Activated naive CD4-positive, alpha-beta T cell treated with Interleukin-2 at 50 U/mL for 16 hours (primary cell): ENCODE measurements at places on chromosomes 6 and 20.
A peak's percentile ranks its signal among the peaks of the same experiment; 100 is the strongest.

- DNase-seq: no peak
Observed at GRCh38 chr20:40676491-40677269, 12.4 kb downstream of the MAFB start.

GRCh38 chr6:21348504-21349195 is 244.9 kb upstream of the SOX4 start:
- no peak for DNase-seq

GRCh38 chr6:54614499-54615195 is 231.9 kb upstream of the FAM83B start:
- DNase-seq: no peak

DNA sequence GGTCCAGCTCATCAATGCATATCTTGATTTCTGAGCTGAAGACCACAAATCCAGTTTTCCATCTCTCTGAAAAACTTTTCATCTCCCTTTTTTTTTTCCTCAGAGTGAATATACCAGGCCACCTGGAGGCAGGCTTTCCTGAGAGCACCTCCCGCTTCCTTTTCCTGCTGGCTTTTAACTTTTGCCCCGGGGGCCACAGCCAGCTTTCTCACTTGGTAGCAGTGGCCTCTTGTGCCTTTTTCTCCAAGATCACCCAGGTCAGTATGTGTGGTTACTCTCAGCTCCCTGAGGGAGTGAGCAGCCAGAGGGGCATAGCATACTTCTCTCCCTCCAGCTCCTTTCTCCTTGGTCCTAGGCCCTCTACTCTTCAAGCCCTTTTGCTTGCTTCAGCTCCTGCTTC is at the start of gene BTN1A1:
BTN1A1 (plus strand) TSS at position 202 of the 400 bp plus-strand sequence. CDS start 984 bp downstream, outside the sequence.
- no peak for DNase-seq

DNA sequence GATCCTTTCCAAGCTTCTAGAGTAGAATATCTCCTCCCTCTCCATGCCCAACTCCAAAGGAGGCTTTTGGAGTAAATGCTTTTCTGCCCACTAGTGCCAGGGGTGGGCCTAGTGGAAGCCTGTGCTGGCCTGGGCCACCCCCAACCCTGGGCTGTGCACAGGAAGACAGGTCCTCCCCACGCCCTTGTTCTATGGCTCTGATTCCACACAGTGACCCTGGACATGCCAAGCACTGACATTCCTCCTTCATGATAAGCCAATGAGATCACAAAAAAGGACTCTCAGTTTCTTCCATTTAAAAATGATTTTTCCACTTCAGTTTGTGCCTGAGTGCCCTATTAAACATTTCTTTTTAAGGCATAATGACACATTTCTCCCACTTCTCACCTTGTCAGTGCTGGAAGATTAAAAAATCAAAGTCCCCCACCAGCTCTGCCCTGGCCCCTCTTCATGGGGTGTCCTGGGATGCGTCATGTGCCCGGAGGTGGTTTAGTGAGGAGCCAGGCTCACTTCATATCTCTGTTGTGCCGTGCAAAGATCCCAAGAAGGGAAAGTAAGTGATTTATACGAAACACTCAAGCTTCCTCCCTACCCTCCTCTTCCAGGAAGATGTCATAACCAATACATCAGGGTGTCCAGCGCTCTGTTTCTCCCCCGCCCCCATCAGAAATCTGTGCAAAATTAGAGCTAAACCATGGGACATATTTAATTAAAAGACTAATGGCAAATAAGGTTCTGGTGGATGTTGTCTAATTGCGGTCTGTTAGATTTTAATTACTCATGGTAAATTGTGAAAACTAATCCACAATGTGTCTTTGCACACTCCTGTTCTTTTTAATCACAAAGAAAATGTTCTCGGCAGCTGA is 255.0 kb downstream of the NRN1 start:
- no peak for DNase-seq

- no peak for DNase-seq
Observed at GRCh38 chr20:13222319-13222716, 1.2 kb downstream of the ISM1 start.

DNA sequence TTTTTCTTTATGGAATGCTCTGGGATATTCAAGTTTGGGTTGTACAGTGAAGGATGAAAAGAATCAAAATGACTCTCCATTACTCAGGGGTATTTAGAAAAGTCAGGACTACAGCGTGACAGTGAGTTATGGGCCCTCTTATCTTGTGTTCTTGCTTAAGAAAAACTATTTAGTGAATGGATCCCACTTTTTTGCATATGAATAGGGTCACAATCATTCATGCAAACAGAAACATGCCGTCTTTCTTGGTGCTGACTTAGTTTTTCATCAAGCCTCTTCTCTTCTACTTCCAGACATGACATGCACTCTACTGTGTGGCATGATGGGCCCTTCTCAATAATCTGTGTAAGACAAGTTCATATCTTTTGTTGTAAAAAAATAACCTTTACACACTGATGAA is 488.4 kb upstream of the MMS22L start:
- DNase-seq: no peak

DNA sequence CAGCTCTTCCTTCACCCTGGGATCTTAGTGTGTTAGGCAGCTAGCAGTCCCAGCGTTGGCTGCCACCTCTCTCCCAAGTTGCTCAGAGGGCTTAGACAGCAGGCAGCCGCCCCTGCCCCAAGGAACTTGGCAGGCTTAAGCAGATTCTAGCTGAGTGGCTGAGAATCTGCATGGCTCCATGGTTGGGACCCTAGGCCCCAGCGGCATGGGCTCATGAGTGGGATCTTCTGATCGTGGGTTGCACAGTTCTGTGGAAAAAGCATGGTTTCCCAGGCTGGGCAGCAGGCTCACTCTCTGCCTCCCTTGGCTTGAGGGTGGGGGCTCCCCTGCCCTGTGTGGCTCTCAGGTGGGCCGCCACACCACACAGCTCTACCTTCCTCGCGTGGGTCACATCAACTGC is 1624.9 kb downstream of the GRIK2 start:
- DNase-seq: no peak

DNA sequence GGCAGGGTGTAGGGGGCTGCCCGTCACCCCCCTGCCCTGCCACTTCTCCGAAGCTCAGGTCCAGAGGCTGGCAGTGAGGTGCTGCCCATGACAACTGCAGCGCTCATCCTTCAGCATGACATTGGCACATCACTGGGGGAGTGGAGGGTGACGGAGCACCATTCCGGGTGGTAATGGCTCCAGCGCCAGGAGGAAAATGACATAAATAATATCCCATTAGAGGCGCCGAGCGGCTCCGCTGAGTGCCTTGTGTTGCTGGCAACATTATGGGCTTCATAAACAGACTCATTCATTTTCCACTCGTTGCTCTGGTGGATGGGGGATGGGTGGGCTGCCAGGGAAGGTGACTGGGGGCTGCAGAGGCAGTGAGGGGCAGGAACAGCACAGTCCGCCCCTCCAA is 56.9 kb upstream of the CTNNBL1 start:
- no peak for DNase-seq

DNA sequence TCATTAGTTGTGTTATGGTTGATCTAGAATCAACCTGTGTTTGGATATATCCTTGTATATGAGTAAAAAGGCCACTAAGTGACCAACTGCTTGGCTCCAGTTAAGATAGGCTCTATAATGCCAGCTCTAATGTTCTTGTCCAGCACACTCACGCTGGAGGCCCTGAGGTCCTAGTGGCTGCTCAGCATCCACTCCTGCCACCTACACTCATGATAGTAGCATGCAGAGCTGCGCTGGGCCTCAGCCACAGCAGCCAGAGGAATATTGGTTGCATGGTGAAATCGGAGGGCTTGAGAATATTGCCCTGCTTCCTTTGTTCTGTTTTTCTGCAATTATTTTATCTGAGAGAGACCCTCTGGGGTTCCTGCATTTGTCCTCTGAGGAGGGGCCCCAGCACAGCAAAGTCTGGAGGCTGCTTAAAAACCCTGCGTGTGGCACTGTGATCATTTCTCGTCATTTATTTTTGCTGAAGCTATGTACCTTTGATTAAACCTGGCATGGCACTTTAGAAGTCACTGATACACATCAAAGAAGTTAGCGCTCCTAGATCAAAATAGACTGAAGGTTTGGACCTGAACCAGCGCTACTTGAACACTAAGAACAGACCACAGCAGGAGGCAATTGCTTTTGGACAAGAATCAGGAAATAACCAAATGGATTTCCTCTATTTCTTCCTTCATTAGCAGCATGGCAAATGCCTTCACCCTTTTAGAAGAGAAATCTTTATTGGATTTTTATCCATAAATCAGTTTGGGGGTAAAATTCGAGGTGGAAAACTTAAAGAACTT is 398.4 kb upstream of the ID4 start:
- DNase-seq: no peak

GRCh38 chr6:5173810-5174209 is 86.9 kb downstream of the LYRM4 start:
- DNase-seq: no peak

DNA sequence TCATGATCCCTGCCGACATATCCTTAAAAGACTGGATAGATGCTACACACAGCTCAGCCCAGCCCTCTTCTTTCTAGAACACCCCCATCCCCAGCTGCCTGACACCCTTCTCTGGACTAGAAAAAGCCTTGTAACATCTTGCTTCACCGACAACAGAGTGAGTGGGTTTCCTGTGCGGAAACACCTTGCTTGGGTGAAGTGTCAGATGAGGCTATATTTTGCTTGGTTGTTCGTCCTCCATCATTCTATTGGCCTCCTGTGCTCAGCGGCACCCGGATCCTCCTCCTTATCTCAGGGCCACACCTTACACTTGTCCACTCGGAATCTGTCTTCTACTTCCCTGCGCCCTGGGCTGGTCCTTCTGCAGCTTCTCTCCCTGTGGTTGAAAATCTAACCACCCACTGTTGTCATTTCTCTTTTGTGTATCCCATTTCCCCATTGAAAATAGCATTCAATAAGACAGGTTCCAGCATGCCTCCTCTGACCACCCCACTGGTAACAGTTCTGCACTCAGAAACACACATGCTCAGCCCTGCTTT is 101.3 kb upstream of the MLN start:
- DNase-seq: peak; percentile 31

DNA sequence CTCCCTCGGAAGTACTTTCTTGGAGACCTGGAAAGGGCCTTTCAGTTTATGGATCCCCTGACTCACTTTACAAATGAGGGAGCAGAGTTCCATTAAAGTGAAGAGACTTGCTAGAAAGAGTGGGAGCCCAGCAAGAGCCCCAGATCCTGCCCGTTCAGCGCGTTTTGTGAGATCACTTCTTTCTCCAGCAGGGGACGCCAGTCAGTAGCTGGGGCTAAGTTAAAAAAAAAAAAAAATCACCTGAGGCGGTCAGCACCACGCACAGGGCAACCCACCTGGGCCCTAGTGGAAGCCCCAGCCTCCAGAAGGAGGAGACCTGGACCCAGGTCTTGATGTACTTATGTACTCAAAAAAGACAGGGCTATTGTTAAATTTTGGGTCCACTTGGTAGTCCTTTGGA is 274.5 kb upstream of the RNF24 start:
- DNase-seq: no peak

GRCh38 chr6:41638002-41638934 is at the start of gene MDFI:
Gene MDFI (plus strand): TSS chr6:41638468. CDS start chr6:41638750, 282 bp downstream.
- DNase-seq: no peak

DNA sequence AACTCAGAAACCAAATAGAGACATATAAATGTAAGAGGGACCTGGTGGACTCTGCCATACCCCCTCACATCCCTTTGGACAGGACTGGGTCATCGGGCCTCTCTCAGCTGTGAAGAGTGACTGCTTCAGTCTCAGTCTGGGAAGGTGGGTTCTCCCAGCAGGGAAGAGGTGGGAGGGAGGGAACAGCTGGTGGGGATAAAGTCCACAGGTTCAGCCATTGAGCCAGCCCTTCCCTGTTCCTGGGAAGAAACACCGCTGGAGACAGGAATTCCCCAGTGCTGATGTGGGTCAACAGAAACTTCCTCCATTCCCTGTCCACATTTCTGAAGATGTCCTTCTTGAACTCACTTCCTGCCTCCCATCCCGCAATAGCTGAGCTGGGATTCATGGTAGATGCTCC is 209.2 kb upstream of the PMEPA1 start:
- DNase-seq: no peak

DNA sequence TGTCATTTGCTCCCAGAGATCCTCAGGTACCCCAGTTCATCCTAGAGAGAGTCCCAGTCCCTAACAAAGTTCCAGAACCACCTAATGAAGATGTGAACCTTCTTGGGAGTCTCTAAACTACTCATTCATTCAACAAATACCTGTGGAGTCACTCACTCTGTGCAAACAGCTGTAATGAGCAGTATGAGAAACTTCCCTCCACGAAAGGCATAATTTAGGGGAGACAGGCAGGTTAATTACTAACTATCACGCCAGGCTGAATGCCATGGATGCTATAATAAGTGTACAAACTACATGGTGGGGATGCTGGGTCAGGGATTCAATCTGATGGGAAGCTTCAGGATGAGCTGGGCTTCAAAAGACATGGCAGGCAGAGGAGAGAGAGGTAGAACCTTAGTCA is 70.1 kb upstream of the AFDN start:
- DNase-seq: no peak

DNA sequence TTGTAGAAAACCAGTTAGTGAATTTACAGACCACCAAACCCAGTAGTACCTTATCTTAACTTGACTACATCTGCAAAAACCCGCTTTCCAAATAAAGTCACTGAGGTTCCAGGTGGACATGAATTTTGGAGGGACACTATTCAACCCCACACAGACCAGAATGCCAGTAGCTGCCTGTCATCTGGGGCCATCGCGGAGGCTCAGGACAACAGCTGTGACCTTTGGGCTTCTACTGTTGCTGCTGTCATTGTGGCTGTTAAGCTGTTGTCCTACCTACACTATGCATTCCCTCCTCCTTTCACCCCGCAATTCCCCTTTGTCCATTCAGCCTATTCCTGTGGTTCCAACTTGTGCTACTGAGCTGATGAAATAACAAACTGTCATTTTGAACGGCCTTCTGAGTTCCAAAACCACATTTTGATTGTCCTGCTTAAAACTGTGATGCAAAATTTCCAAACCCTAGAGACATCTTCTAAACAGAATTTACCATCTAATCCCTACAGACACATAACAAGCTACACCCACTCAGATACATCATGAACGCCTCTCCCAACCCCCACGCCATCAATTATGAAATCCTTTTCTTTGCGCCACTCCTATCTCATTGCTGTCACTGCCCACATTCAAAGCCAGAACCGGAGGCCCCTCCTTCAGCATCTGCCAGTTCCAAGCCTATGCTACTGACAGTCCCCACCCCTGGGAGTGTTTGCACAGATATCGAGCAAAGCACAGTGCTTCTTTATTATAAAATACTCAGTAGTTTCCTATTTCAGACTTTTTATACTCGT is 125.0 kb downstream of the C6orf118 start:
- DNase-seq: no peak

GRCh38 chr6:42118162-42119001 is 24.0 kb downstream of the C6orf132 start:
- DNase-seq: no peak

GRCh38 chr6:130046671-130047070 is 28.3 kb downstream of the L3MBTL3 start:
- no peak for DNase-seq

DNA sequence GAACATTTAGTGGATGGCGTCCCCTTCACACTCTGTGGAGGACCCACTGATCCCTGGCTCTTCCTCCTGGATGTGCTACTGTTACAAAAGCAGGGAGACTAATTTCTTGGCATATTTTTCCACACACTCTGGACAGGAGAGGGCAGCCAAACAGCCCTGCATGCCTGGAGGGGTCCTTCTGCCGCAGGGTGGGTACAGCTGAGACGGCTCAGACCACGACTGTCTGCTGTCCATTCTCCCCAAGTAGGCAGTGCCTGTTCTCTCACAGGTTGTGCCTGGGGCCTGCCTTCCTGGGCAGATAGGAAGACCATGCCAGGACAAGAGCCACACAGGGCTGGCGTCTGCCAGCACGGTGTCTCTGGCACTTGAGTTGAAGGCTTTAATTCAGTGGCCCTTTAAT is 260.1 kb downstream of the FOXC1 start:
- no peak for DNase-seq

GRCh38 chr20:10300582-10301446 is 82.2 kb downstream of the SNAP25 start:
- no peak for DNase-seq

GRCh38 chr6:51495096-51495495 is 592.3 kb downstream of the PKHD1 start:
- DNase-seq: no peak
